NAMALWA (cell line): ENCODE measurements at places on chromosomes 5 and 9.

DNA sequence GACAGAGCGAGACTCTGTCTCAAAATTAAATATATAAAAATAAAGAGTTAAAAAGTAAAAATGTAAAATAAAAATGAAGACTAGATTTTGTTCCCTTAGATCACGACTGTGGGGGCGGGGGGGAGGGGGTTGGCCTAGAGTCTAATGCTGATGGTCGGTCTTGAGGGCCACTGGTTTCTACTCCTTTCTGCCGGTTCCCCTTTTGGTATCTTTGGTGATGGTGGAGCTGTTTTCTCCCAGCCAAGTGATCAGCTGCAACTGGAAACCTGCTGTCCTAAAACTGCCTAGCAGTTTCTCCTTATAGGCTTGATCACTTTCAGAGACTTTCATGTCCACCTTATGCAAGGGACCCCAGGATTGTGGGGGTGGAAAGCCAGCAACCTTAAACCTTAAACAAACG lies 1.1 kb downstream of the SRD5A1 start:
- peak; percentile 73 for DNase-seq

DNA sequence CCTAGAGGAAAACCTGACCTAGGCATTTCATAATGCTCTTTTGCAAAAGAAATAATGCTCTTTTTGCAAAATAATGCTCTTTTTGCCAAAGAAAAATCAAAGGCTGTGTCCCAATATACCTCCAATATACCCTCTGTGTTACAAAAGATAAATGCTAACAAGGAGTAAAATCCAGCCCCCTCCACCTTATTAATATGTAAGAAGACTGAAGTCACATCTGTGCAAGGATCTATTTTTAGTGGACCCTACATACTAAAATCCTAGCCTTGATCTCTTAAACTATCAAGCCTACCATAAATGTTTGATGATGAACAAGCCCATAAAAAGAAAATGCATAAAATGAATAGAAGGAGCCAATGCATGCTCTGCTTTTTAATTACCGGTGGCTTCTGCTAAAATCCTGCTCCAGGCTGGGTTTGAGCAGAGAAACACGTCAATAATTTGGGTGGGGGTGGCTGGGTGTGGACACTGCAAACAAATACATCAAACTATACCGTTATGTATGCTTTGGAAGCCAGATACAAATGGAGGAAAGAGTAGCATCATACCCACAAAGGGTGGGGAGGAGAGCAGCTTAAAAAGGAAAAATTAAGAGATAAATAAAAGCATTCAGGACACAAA lies 131.6 kb downstream of the SEMA6A start:
- no peak for DNase-seq

- no peak for DNase-seq
These were observed 118.2 kb downstream of the SEC61B start for GRCh38 chr9:99340281-99340680.

DNA sequence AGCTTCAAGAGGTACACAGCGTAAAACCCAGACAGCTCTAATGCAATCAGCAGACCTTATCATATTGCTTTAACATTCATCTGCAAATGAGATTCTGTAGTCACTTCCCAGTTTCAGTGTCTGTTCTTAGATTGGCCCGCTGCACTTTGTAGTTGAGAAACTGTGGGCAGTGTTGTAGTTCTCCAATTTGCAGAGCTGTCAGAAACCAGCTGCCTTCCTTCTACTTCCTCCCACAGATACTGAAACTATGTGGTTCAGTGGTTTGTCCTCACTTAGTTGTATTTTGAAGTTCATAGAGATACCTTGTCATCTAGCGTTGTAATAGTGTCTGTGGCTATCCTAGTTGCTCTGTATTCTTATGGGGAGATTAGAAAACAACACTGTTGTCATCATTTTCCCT lies 39.6 kb upstream of the TRIM36 start:
- DNase-seq: peak; percentile 94

- no peak for DNase-seq
These were observed 182.7 kb downstream of the GNAQ start for GRCh38 chr9:77848897-77849296.

DNA sequence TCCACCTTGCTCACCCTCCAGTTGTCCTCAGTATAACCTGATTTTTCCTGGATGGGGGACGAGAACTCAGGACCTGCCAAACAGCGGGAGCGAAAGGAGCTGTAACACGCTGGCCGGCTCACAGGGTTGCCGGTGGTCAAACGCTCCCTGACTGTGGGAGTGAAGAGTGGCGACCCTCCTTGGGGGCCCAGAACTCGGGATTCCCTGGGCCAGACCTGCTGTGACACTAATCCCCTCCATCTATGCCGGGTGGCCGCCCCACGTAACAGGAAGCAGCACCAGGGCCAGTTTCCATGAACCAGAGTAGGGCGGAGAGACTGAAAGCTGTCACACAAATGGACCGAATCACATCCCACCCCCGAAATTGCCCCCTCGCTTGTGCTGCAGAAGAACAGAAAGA lies 1809.2 kb upstream of the ACO1 start:
- no peak for DNase-seq

GRCh38 chr5:120545951-120546350 lies 81.9 kb downstream of the PRR16 start:
- DNase-seq: no peak

GRCh38 chr9:38022203-38022895 lies 46.7 kb downstream of the SHB start:
- DNase-seq: no peak

DNA sequence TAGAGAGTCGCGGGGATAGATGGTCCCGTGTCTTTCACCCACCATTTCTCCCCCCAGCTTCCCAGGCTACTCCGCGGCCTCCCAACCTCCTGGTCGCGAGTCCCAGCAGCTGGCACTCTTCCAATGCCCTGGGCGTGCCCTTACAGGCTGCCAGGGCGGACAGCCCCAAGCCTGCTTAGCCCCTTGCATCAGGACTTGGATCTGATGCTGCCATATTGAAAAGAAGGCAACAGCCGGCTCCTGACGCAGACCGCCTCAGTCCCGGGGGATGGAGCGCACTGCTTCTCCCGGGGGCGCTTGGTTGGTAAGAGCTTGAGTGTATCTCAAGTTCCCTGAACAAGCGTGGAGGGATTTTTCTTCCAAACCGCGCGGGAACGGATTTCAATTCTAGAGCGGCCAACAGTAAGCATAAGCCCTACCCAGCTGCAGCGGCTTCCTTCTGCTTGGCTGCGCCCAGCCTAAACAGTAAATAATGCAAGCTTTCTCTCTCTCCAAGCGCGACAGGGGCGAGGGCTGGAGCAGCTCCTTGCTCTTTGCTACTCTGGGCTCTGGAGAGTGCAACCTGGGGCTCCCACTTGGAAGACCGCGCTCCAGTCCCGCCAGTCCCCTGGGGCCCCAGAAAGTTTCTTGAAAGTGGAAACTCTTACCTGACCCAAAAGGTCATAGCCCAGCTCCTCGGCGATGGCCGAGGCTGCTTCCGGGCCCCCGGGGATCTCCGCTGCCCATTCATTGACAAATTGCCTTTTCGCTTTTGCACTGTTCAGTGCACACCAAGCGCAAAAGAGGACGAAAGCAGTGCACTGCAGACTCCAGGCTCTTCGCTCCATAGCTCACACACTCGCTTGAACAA lies 607 bp downstream of the PCSK1 start:
- DNase-seq: no peak

GRCh38 chr9:129495620-129496472 lies 125.1 kb downstream of the C9orf50 start:
- peak; percentile 29 for DNase-seq

- DNase-seq: peak; percentile 15
These were observed 124.8 kb downstream of the RANBP17 start for GRCh38 chr5:170986598-170986997.

DNA sequence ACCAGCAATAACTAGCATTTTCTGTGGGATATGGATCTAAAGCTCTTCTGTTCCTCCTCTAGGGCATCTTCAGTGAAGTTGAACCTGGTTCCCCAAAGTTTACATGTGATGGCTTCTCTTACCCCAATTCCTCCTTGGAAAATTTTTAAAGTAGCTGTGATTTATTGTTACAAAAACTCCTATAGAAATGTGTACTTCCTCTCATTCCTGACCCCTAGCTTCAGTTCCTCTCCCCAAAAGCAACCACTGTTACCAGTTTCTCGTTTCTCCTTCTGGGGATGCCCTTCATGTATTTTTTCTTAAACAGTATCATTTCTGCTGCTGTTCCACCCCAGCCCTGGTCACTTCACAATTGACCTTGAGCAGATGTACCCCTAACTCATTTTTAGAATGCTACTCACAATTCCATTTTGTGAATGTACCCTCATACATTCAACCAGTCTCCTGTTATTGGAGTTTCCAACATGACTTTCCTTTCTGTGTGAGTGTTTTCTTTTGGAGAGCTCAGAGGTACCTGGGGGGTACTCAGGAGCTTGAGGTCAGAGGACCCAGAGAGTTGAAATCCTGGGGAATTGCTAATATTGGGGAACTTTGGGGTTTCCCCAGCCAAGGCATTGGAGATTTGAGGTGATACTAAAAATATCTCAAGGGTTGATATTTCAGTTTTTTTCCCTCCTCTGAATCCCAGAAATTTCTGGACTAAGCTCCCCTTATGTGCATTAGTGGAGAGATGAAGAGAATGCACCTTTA lies 18.6 kb upstream of the GLRX start:
- no peak for DNase-seq

DNA sequence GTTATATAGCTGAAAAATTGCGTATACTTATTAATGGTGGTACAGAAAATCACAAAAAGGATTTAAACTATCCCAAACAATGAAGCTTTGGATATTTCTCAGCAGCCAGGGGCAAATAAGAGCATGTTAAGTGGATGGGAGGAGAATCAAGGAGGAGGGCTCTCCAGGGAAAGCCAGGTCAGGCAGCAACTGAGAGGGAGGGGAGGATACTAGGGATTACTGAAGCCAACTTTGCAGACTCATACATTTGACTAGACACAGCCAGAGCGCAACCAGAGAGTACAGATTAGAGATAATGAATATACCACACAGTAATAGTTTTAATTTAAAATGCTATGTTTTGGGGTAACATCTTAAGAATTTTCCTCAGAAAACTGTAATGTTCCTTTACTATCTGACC lies 360.2 kb downstream of the HCN1 start:
- no peak for DNase-seq

GRCh38 chr9:87836951-87837705 lies 45.5 kb upstream of the SPATA31E1 start:
- DNase-seq: no peak

- no peak for DNase-seq
These were observed 49.6 kb downstream of the BARX1 start for GRCh38 chr9:93905473-93906133.

- peak; percentile 55 for DNase-seq
These were observed 542 bp downstream of the FKBP15 start for GRCh38 chr9:113220467-113221002.

- DNase-seq: no peak
These were observed 15.4 kb downstream of the CEMIP2 start for GRCh38 chr9:71752928-71753327.

DNA sequence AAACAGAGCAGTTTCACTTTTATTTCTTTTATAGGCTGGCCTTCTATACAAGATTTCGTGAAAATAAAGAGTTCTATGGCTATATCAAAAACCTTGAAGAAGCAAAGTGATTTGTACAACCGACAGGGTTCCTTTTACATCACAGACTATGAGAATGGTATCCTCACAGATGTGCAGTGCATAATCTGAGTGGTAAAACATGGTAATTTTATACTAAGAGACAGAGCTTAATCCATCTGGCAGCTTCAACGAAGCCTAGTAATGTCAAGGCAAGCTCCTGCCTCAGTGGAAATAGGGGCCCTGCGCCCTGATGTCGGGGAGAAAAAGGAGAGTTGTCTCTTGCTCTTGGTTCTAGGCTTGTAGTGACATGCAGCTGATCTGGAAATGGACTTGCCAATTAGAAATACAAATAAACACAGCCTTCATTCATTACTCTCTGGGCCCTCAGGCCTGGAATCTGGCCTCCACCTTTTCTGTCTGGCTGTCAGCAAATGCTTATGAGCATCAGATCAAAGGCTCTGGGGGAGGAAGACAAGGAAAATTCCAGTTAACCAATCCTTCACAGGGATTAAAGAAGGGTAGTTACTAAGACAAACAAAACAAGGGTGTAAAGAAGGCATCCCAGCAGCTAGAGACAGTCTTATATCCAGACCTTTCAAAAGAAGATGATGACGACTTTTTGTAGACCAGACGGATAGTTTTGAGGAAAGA lies 33.6 kb upstream of the TRIM32 start:
- no peak for DNase-seq

DNA sequence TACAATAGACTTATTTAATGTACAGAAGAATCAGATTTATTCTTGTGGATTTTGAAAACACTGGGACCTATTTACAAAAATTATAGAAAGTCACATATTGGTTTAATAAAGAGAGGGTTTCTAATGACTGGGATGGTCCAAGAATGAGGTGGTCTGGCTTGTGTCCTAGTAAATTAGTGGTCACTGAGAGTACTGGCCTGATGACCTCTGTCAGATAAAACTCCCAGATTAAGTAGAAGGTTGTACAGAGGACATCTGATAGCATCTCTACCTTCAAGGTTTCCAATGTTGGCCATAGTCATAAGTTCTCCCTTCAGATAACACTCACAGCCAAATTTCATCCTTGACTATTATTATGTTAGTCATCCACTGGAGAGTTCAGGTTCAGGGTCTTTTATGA lies 692.9 kb downstream of the MTRR start:
- DNase-seq: no peak

DNA sequence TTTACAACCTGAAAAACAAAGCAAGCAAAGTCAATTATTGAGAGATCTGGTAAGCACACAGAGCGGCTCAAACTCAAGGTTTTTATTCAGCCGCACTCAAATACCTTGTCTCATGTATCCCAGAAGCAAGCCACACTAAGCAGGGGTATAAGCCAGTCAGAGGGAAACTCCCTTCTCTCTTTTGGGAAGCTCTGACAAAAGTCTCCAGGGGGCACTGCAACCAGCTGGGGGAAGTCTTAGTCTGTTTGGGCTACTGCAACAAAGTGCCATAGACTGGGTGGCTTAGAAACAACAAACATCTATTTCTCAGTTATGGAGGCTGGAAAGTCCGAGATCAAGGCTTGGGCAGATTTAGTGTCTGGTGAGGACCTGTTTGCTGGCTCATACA lies 246.0 kb downstream of the ENC1 start:
- no peak for DNase-seq

GRCh38 chr9:96187151-96187555 lies 114.8 kb downstream of the HSD17B3 start:
- no peak for DNase-seq

DNA sequence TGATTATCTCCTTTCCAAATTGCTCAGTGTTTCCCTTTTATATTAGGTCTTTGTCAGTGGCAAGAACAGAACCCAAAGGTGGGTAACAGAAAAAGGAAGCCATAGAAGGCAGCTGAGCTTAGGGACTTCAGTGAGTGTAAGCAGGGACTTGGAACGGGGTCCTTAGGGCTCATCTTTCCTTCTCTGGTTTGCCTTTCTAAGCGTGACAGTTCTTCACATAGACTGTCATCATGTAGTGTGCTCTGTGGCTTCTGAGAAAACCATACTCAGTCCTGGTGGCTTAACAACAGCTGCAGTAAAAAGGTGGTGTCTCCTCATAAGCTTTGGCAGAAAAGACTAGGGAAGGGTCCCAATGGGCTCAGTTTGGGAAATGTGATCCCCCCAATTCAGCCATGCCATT lies 108.8 kb downstream of the SLC12A2 start:
- DNase-seq: no peak

DNA sequence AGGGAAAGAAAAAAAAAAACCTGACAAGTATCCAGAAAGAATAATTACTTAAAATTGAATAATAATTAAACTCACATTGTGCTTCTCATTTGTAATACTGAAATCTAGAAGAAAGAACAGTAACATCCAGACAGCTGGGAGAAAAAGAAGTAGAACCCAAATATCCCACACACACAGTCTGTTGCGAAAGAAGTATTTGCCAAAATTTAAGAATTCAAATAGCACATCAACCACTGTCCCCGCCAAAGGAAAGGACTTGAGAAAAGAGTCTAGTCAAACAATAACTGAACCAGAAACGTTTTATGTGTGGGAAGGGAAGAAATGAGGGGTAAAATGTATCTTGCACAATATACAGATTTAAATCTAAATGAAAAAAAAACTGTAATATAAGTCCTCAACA lies 202.8 kb downstream of the MLLT3 start:
- no peak for DNase-seq
